Stimulated activated CD8-positive, alpha-beta memory T cell treated with anti-CD3 and anti-CD28 coated beads, Interleukin-7, amount 100 ng/mL, for 48 hours (primary cell): ENCODE measurements at places on chromosomes 5 and 9.

- no peak for DNase-seq
These were observed 15.4 kb downstream of the CD74 start for GRCh38 chr5:150397146-150397781.

- DNase-seq: no peak
These were observed 352.4 kb upstream of the ACTBL2 start for GRCh38 chr5:57834829-57835608.

- DNase-seq: no peak
These were observed 47.1 kb upstream of the RICTOR start for GRCh38 chr5:39121315-39121714.

DNA sequence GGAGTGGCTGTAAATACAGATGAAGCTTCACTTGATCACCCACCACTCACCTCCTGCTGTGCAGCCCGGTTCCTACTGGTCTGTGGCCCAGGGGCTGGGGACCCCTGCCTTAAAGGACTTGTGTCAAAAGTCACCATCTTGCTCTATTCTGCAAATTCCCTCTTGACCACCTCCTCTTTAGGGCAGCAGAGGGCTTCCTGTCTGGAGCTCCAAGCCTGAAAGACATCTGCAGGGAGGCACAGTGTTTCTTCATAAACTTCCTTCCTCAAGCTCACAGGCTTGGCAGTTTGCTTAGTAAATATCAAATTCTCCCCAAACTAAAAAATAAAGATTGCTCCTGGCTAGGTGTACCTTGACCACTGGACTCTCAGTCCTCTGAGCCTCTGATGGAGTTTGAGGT is 104.4 kb downstream of the FRMD3 start:
- no peak for DNase-seq

GRCh38 chr5:167699432-167699831 is 592.0 kb upstream of the WWC1 start:
- no peak for DNase-seq

GRCh38 chr5:134088291-134088690 is 26.2 kb upstream of the TCF7 start:
- DNase-seq: no peak

GRCh38 chr9:33799928-33800704 is 4.8 kb downstream of the PRSS3 start:
- DNase-seq: no peak

DNA sequence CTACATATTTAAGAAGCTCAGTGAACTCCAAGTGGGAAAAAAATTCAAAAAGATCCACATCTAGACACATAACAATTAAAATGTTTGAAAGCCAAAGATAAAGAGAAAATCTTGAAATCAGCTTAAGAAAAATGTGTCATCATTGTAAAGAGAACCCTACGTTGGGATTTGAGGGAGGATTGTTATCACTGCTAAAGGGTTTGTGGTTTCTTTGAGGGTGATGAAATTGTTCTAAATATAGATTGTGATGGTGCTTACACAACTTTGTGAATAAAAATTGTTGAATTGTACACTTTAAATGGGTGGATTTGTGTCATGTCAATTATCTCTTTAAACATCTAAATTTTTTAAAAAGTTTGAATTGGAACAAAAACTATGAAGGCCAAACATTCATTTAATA is 92.2 kb upstream of the ADAMTS19 start:
- DNase-seq: no peak

- DNase-seq: no peak
These were observed 333.3 kb downstream of the SEMA5A start for GRCh38 chr5:9212605-9213004.

- DNase-seq: no peak
These were observed 12.0 kb downstream of the TNC start for GRCh38 chr9:115106001-115106400.

GRCh38 chr9:71830929-71831328 is 62.6 kb upstream of the CEMIP2 start:
- no peak for DNase-seq

DNA sequence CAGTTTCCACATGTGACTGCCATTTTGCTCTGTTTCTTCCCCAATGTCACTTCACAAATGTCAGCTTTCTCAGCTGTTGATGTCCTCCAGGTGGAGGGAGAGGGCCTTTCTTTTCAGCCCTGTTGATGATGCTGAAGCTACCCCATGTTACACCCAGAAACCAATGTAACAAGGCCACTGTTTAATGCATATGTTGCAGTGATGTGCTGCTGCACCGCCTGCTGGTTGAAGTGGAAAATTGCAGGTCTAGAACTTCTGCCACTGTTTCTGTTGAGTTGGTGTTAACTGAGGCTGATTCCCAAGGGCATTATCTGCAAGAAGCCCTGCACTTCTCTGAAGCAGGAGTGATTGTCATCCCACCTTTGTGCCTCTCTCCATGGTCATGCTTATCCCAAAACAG is 428.4 kb downstream of the KDM4C start:
- DNase-seq: no peak

GRCh38 chr9:69580582-69581214 is 91.5 kb downstream of the APBA1 start:
- no peak for DNase-seq

GRCh38 chr5:179772351-179772750 is 21.4 kb upstream of the LTC4S start:
- DNase-seq: no peak

DNA sequence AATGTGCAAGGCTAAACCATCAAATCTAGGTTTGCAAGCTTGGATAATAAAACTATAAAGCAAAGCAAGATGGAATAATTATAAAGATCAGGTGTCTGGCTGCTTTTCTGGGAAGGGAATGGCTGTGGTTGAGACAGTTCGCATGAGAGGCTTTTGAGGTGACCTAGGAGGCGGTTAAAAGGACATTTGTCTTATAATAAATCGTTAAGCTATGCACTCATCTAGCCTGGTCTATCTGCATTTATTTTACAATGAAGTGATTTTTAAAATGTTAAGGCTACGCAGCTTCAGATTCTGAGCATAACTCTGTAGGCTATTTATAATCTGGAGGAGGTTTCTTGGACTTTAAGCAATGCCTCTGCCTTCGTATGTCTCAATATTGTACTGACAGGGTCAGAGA is 29.4 kb upstream of the MAN2A1 start:
- DNase-seq: no peak

GRCh38 chr9:137299203-137299565 is 2.9 kb downstream of the NRARP start:
- DNase-seq: no peak

- DNase-seq: no peak
These were observed 171.6 kb downstream of the PAX5 start for GRCh38 chr9:36862206-36863145.

DNA sequence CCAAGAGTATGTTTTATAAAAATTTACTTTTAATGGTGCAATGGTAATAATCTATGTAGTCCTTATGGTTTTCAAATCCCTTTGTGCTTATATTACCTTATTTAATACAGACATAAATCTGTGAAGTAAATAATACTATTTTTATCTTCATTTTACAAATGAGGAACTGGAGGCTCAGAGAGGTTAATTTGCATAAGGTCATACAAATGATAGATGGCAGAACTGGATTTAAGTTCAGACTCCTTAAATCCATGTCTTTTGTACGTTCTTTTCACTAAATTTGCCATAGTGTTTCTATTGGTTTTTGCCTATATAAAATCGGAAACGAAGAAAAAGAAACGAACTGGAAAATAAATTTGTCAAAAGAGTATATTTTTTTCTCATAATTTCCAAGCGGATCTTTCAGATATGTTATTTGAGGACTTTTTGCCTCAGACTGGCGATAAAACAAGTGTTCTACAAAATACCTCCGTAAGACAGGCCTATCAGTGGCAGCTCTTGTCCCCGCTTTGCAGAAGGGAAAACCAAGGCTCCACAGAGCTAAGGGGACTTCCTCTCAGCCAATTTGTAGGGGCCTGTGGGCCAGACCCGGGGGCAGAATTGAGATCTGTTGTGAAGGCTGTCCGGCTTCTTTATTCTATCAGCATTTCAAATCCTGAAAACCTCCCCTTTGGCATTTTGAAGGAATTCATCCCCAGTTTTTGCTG is 1.1 kb upstream of the TNFAIP8 start:
- DNase-seq: no peak

DNA sequence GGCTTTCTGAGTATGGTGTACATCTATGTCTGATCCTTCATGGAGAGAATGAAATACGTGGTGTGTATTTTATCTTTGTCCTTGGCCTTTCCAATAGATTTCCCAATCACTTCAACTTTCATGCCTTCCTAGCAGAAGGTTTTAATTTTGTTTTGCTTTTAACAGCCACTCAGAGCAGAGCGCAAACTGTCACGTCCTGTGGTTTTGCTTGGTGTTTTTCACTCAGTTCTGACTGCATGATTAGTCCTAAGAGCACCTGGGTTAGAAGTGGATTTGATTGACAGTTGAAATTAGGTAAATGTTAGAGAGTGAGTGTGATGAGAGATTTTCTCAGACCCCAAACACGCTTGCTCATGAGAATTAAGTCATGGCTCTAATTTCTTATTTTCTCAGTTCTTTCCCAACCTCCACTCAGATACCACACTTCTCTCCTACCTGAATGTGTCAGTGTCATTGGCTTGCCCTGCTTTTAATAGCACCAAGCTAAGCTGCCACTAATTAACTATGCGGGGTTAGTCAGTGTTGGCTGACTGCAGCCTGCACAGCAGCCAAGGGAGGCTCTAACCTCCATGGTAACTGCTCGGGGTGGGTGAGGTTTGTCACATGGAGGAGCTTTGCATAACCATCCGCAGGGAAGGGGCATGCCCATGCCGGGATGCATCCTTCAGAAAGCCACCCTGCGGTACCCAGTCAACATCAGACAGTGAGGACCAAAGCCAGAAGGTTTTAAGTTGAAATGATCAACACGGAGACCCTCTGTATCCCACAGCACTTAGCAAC is 173.4 kb downstream of the NR3C1 start:
- DNase-seq: no peak

GRCh38 chr9:134648701-134649530 is 7.3 kb downstream of the COL5A1 start:
- DNase-seq: no peak

- DNase-seq: no peak
These were observed 8.5 kb downstream of the ANKH start for GRCh38 chr5:14863105-14863504.

- no peak for DNase-seq
These were observed 39.0 kb upstream of the HOMER1 start for GRCh38 chr5:79552984-79553383.

GRCh38 chr9:127124111-127124531 is 1.7 kb upstream of the ANGPTL2 start:
- no peak for DNase-seq

DNA sequence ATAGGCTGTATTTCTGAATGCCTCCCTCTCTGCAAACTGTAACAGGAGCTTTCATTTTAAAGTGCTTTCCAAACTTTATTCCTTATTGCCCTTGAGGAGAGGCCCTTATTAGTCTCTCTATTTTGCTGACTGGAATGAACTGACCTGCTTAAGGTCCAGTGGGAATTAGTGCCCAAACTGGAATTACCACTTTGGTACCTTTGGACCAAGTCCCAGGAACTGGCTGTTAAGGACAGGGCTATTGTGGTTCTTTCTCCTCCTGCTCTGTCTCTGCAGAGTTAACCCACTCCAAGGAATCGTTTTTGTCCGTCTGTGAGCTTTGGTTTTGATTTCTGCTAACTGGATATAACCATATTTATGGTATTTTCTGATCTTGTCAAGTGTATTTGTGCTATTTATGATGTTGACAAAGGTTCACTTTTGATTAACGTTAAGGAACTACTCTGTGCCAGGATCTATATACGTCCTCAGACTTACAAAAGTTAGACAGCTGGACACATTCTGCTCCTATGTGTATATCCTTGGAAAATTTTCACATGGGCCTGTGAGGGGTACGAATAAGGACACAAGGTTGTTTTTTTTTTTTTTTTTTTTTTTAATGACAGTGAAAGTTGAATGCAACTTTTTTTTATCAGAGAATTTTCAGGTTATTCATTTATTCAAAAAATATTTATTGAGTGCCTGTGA is 189.1 kb upstream of the ANKRD55 start:
- no peak for DNase-seq

- no peak for DNase-seq
These were observed 32.0 kb downstream of the SAR1B start for GRCh38 chr5:134600600-134600999.

- DNase-seq: no peak
These were observed 730 bp downstream of the WWC1 start for GRCh38 chr5:168291964-168292785.

DNA sequence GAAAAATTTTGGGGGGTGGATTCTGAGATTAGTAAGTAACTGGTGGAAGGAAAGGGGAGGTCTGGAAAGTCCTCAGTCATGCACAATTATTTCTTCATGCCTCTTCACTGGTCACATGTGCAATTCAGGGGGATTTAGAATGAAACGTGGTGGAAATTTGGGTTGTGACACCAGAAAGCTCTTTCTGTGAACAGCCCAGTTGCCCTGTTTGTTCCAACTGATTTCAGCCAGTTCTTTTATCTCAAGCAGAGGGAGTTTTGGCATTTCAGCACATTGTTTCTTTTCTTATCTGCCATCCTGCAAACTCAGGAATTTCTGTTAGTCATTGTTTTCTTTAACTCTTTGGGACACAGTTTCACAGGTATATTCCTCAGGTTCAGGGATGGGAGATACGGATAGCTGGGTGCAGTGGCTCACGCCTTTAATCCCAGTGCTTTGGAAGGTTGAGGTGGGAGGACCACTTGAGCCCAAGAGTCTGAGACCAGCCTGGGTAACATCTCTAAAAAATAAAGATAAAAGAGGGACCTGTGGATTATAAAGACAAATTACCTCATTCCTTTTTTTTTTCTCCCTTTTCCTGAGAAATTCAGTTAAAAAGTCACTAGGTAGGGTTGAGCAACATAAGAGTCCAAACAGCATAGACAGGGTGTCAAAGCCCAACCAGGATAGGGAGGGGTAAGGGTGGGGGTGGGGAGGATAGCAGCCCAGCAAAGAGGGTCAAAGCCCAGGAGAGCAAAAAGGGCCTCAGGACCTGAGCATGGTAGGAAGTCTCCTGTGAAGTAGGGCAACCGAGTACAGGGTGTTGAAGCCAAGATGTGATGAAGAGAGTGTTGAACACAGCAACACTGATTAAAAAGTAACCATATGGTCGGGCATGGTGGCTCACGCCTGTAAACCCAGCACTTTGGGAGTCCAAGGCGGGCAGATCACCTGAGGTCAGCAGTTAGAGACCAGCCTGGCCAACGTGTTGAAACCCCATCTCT is 5.4 kb upstream of the B4GALT1 start:
- no peak for DNase-seq

GRCh38 chr9:14051419-14051818 is 262.5 kb downstream of the NFIB start:
- no peak for DNase-seq

DNA sequence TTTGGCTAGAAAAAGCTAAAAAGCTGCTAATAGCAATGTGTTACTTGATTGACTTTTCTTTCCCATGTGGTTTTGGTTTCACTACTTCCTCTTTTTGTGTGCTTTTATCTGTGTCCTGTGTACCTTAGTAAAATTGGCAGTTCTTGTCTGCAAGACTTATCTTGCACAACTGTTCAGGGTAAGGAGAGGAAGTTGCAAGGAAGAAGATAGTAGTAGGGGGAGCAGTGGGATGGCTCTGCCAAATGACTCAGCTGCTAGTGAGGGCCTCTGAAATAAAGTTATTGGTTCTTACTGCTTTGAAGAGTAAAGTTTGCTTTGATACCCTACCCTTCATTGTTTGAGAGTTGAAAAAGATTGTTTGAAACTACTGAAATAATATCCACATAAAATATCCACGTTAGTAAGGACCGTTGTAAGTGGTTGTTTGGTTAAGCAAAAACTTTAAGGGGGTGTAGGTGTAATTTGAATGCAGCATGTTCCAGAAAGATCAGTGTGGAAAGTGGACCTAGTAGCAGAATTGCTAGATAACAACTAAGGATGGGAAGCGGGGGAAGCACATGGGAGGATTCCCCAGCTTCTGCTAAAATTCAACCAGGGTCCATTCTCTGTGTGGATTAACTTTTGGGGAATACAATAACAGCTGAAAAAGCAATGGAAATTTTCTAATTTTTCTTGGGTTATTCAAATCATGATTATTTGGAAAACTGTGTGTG is 123.5 kb downstream of the SCAMP1 start:
- DNase-seq: no peak
